ENCODE measurements at places on chromosomes 6 and 20.

- DNase-seq: no peak
Observed at GRCh38 chr20:57680934-57681914, 28.6 kb downstream of the PMEPA1 start.

GRCh38 chr6:98137391-98137790 is 697.0 kb upstream of the POU3F2 start:
- no peak for DNase-seq

- DNase-seq: no peak
Observed at GRCh38 chr6:27825025-27825793, 87.0 kb downstream of the OR2B2 start.

- DNase-seq: no peak
Observed at GRCh38 chr6:1227935-1228753, 83.8 kb upstream of the FOXQ1 start.

GRCh38 chr6:5090603-5091002 is 5.5 kb downstream of the PPP1R3G start:
- DNase-seq: no peak

- no peak for DNase-seq
Observed at GRCh38 chr20:46031701-46032254, 2.8 kb downstream of the SLC12A5 start.

GRCh38 chr6:143621876-143622605 is 55.7 kb upstream of the PHACTR2 start:
- no peak for DNase-seq

- DNase-seq: no peak
Observed at GRCh38 chr20:45957021-45957941, 14.7 kb downstream of the ZNF335 start.

- DNase-seq: no peak
Observed at GRCh38 chr6:52568320-52568719, 8.5 kb downstream of the TRAM2 start.

- DNase-seq: no peak
Observed at GRCh38 chr6:144190593-144190992, 40.3 kb downstream of the STX11 start.

GRCh38 chr6:108417027-108417426 is 122.2 kb downstream of the AFG1L start:
- no peak for DNase-seq

DNA sequence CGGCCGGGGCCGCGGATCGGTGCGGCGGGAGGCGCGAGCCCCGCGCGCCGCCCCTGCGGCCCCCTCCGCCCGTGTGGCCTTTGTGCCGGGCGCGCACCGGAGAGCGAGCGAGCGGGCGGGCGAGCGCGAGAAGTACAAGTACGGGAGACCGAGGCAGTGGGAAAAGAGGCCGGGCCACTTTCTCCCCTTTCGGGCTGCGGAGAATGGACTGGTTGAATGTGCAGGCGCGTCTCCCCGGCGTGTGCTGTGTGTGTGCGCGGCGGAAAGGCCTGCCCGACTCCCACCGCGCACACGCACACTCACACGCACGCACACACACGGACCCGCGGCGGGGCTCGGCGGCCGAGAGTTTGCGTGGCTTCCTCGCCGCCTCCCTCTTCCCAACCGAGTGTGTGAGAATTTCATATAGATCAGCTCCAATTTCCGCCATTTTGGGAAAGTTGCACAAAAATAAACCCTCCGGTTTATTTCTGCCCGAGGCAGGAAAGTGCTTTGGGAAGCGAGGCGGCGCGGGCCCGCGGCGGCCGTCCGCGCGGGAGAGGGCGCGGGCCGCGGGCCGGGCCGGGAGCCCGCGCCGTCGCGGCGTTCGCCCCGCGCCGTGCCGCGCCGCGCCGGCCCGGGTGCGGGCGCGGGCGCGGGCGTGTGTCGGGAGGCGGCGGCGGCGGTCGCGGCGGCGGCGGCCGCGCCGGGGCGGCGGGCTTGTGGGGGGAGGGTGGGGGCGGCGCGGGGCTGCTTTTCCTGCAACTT is 1.1 kb downstream of the L3MBTL3 start:
- DNase-seq: peak; percentile 16

DNA sequence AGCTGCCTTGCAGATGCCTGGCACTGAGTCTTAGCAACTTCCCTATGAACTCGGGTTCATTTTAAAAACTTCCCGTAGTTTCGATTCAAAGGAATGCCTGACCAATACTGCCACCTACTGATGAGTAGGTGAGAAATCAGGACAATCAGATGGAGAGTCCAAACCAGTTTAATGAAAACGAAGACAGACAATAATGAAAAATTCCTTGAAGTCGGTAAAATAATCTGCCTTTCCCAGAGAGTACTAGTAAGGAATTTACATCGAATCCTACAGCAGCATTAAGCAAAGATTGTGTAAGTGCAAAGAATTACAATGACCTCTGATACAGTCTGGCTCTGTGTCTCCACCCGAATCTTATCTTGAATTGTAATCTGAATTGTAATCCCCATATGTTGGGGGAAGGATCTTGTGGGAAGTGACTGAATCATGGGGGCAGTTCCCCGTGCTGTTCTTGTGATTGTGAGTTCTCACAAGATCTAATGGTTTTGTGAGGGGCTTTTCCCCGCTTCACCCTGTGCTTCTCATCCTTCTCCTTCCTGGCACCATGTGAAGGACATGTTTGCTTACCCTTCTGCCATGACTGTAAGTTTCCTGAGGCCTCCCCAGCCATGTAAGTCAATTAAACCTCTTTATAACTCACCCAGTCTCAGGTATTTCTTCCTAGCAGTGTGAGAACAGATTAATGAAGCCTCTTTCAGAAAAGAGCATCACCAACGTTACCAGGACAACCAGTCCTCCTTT is 134.4 kb downstream of the ARHGAP18 start:
- no peak for DNase-seq

GRCh38 chr6:125751334-125751916 is 2.0 kb downstream of the HEY2 start:
- no peak for DNase-seq

- no peak for DNase-seq
Observed at GRCh38 chr6:139146317-139146726, 11.4 kb downstream of the HECA start.

DNA sequence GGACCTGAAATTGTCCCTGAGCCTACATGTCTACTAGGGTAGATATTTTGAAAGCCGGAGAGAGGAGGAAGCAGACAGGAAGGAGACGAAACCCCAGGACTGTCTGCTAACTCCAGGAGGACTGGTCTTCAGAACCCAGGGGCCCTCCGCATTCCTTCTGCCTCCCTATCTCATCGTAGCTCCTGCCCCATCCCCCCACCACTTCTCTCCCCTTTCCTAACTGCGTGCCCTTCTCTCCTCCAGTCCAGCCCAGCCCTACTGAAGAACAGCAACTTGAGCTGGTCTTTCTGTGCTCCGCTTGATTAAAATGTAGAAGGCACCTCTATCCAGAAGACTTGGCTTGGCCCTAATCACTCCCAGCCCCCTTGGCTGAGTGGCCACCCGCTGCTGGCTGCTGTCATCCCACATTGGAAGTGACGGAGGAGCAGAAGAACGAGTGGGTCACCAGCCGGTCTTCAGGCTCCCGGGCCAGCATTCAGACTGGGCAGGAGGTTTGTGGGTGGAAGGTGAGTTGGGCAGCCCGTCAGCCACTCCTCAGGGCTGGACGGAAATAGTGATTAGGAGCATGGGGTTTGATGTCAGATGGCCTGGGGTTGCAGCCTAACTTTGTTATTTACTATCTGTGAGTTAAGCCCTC is 28.8 kb upstream of the ANGPT4 start:
- no peak for DNase-seq

GRCh38 chr6:111173341-111173740 is 86.0 kb downstream of the SLC16A10 start:
- DNase-seq: no peak

GRCh38 chr6:129206821-129207220 is 323.9 kb downstream of the LAMA2 start:
- DNase-seq: no peak

DNA sequence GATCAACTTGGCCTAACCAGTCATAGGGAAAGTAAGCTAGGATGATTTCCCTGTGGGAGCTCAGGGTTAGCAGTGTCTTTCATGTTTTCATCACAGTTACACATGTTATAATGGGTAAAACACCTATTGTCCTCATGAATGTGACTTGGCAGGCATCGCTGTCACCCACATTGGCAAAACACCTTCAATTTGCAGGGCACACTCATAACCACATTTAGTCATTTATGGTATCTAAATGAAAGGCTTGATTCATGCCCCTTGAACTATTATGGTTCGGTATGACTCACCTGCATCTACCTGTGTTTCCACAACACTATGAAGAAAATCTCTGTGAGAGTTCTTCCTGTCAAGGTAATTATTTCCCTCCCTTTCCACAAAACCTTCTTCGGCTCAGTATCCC is 49.2 kb downstream of the FRK start:
- no peak for DNase-seq

DNA sequence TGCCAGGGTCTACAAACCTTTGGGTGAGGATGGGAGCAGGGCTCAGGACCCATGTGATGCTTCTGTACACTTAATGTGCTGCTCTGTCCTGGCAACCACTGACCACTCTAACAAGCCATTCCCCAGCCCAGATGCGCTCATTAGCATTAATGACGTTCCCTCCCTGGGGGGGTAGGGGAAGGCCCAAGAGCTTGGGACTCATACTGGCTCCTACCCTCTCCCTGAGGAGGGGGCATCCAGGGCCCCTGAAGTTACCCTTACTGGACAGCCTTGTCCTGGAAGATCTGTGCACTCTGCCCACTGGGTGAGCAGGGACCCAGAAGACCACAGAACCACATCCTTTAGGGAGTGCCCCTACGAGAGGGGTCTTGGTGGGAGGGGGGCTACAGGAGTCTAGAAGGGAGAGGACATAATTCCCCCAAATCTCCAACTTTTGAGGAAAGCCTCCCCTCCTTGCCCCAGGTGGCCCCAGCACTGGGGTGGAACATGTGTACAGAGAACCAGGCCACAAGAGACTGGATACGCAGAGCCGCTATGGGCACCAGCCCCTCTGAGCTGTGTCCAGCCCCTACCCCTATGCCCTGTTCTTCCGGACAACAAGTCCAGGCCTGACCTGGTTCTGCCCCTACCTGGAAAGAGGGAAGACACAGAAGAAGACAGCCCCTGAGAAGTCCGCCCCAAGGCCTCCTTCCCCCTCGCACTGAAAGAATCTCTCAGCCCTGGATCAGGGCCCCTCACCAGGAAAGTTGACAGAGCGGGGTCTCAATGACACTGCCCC is 1.4 kb downstream of the TEAD3 start:
- no peak for DNase-seq

- DNase-seq: no peak
Observed at GRCh38 chr20:37411408-37412219, 65.7 kb downstream of the SRC start.

GRCh38 chr6:64404396-64404795 is 768.8 kb downstream of the PHF3 start:
- no peak for DNase-seq

GRCh38 chr6:22808466-22808865 is 239.1 kb downstream of the HDGFL1 start:
- DNase-seq: no peak

- no peak for DNase-seq
Observed at GRCh38 chr6:26569433-26569764, 27.4 kb upstream of the ABT1 start.

- DNase-seq: no peak
Observed at GRCh38 chr6:170085475-170086401, 205.1 kb downstream of the DLL1 start.

DNA sequence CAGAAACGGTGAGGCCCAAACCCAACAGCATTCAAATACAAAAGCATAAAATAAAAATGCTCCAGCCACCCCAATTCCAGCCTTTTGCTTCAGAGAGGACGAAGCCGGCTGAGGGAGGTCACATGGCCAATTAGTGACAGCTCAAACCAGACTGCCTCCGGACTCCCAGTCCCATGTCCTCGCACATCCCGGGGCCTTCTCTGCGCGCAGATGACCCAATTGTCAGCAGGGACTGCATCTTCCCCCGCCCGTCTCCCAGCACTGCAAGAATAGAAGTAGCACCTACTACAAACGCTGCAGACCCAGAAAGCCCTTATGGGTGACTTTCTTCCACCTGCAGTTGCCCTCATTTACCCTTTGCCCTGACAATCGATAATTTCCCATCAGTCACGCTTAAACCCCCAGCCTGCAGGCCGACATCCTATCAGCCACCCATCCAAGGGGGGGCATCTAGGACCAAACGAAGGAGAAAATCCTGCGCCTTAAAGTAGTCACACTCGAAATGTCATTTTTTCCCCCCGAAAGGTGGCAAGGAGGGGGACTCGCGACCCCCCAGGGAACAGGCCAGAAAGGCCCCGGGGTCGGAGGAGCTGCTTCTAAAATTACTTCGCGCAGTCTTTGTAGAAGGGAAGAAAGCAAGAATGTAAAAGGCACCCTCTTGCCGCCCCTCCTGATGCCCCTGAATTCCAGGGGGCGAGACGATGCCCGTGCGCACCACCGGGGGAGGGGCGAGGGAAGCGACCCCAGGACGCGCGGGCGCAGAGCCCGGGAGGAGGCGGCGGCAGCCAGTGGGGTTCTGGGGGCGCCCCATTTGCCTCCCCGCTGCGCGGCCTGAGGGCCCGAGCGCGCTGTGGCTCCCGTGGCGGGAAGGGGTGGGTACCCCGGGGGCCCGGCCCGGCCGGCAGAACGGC is 792 bp downstream of the SLC23A2 start:
- no peak for DNase-seq

- DNase-seq: no peak
Observed at GRCh38 chr6:81589465-81590313, 162.8 kb downstream of the TENT5A start.

All from bone marrow (tissue), 2 donors.